Cortex of kidney (tissue), 1 donor: ENCODE measurements at places on chromosomes 2 and 18.

GRCh38 chr2:236167297-236168109, 683 bp downstream of the GBX2 start:
- no peak for DNase-seq

DNA sequence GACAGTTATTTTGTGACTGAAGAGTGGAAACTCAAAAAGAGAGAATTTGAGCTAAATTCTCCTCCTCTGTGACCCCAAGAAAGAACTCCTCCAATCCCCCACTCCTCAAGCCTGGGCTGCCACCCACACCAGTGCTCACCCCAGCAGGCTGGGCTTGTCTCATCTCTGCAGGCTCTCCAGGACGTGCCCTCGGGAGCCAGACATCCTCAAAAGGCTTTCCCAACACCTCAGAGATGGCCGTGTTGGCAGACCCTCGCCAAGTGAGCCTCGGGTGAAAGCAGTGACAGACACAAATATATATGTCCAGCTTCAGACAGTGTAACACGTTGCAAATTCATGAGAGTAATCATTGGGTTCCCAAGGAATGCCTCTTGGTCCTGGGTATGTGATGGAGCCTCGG, 377.7 kb upstream of the SALL3 start:
- DNase-seq, result no peak

DNA sequence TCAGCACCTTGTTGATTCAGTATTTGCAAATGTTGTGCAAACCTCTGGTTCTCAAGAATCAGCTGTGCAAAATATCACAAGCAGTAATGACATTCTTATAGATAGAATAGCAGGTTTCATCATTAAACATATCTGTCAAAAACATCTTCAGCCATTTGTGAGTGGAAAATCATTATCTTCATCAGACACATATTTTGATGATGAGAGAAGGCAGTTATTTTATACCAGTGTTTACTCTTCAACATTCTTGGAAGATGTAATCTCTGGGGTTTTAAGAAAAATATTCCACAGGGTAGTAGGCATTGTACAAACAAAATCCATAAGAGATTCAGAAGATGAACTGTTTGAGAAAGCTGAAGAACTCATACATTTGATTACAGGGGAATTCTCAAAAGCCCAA, 64.3 kb downstream of the FSIP2 start:
- no peak for DNase-seq

DNA sequence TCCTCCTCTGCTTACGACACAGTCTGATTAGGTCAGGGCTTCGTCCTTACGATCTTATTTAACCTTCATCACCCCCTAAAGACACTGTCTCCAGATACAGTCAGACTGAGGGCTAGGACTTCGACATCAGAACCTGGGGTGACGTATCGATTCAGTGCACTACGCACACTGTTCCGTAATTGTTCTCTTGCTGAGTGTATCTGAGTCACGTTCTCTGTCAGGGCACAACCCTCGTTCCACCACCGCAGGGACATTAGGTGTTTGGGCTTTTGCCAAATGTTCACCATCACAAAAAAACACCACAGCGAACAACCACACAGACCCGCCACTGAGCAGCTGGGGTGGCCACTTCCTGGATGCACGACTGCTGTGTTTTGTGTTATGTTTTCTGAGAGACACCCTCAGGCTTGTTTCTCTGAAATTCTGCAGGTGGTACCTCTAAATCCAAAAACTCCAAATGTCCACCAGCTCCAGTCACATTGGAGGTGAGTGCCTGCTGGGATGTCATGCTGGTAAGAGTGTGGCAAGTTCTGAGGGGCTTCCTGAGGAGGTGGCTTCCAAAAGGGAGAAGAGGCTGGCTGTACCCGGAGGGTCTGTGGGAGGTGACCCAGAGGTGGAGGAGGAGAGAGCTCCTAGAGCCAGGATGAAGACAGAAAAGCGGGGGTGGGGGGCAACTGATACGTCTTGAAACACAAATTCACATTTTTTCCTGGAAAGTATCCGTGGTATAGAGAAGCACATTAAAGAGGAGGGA, 66.6 kb downstream of the ADNP2 start:
- no peak for DNase-seq

DNA sequence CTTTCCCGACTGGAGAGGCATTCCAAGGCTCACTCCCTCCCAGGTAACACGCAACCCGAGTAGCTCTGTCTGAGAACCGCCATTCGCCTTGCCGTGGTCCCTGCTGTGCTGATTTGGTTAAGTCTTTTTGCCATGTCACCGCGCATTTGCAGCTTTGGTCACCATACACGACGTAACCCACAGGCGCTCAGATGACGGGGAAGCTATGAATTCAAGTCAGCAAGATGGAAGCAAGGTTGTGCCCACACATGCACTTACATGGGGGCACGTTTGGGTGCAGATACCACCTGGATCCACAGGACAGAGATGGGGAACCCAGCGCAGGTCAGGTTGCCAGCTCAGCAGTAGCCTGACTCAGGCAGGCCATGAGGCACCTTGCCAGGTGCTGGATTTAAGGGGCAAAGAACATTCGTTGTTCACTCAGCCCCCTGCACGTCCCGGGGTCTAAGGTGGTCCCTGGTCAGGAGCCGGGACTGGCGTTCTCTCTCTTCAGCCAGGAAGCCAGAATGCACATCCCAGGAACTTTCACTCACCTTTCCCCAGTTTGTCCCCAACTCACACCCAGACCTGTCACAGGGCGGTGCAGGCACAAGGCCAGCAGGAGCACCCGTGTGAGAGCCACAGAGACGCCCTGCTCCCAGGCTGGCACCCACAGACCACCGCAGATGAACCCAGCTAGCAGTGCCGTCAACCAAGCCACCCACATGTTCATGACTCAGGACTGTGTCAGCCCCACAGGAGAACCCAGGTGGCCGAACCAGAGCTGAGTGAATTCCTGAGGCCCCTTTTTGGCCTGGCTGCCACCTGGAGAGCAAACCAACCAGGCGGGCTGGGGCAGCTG, 19.9 kb downstream of the SNED1 start:
- no peak for DNase-seq

DNA sequence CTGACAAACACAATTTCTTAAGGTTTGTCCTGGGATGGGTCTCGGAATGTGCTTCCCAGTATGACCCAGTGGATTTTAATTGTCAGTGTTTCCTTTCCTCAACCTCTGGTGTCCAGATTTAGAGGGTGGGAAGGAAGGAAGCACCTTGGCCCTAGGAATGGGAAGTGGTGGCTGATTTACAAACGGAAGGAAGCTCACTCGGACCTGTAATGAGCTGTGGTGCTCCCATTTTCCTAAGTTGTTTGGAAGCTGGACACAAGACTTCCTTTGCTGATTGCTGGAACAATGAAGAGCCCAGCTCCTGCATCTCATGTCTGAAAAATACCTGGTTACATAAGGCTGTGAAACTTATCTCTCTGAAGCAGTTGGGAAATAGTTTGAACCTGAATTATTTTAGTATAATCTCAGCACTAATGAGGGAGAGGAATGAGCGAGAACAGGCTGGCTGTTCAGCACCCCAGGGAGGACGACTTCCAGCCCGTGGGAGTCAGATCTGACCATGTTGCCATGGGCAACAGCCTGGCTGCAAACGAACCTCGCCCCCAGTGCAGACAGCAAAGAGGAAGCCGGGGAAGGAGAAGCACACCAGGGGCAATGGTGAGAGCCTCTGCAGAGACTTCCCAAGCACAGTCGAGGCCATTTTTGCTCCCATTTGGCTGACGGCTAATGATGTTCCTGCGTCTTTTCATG, 74.4 kb upstream of the ASB18 start:
- DNase-seq, result no peak

DNA sequence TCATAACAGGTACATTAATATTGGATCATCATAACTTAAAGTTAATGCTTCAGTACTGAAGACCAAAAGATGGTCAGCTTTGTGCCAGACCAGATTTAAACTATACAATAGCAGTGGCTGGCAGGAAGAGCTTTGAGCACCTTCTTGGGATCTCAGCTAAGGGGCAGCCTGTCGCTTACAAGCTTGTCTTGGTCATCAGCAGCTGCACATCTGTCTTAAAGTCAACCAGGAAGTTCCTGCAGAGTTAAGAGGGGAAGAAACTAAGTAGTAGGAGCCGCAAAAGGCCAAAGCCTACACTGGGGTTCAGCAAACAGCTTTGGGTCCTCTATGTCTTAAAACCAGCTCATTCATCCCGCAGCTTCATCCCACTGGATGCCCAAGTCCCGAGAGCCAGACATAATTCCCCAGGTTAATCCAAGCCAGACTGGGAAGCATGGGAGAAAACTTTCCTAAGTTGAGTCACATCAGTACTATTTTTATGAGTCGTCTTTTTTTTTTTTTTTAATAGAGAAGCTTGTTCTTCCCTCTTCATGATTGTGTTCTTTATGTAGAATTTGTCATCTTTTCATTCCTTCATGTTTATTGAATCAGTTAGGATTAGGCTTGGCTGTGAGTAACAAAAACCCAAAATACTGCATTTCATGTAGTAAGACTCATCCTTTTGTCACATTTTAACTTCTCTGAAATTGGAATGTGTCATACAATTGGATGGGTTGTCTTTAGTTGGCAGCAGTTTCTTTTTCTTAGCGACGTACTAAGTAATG, 59.3 kb downstream of the SERTAD2 start:
- DNase-seq, result no peak

- no peak for DNase-seq
These were observed 44.9 kb downstream of the SERTAD2 start for GRCh38 chr2:64608867-64609226.

GRCh38 chr2:133453032-133453431, 115.2 kb downstream of the NCKAP5 start:
- no peak for DNase-seq
